ENCODE measurements at places on chromosomes 13 and 19. TPM values are rescaled to one million over a fixed set of nuclear protein-coding genes. Genes with fewer than 3 reads are reported as not detected.

The ZNF709 gene
- 3.6 TPM for total RNA-seq

The IGSF23 gene
- total RNA-seq = 0.28 TPM

The C19orf67 gene
- total RNA-seq = not detected

The KLHL1 gene
- not detected for total RNA-seq

The SGCG gene
- 0.56 TPM for total RNA-seq

The NOTCH3 gene
- 0.99 TPM for total RNA-seq

The FEM1A gene
- 14.8 TPM for total RNA-seq

The MBD3L2 gene
- total RNA-seq = not detected

The MAB21L1 gene
- not detected for total RNA-seq

The SLC1A6 gene
- not detected for total RNA-seq

The ZNF486 gene
- total RNA-seq = 5.7 TPM

The LGI4 gene
- 0.09 TPM for total RNA-seq

Measured in endothelial cell of coronary artery (primary cell).